Fibroblast of skin of right quadriceps (primary cell): ENCODE measurements at places on chromosomes 4 and X.

DNA sequence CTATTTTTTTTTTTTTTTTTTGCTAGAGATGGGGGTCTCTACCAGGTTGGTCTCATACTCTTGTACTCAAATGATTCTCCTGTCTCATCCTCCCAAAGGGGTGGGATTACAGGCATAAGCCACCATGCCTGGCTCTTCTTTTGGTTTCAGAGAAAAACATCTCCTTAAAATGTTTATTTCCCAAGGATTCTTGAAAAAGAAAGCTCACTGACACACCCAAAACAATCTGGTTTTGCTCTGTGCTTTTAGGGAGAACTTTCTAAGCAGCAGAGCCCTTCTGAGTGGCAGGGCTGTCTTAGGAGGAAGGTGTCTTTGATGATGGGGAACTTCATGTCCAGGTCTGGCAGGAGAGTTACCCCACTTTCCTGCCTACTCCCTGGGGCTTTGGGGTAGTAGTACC, 1.2 kb downstream of the SOD3 start:
- no peak for DNase-seq

- no peak for DNase-seq
Observed at GRCh38 chr4:4724321-4724720, 135.1 kb upstream of the MSX1 start.

DNA sequence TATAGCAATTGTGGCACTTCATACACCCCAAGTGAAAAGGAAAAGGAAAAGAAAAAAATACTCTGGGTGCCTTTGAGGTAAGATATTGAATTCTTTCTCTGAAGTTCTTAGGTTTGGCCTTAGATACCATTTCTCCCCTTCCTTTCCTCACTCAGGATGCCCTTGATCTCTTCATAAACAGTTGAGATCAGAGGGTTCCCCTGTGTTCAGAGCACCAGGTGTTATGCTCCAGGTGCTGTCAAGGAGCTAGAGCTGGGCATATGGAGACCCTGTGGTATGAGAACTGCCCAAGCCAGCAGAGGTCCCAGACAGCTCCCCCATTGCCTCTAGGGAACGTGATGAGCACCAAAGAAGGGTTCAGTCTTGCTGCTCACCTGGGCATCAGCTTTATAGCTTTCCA, 17.1 kb upstream of the CD40LG start:
- DNase-seq: no peak

DNA sequence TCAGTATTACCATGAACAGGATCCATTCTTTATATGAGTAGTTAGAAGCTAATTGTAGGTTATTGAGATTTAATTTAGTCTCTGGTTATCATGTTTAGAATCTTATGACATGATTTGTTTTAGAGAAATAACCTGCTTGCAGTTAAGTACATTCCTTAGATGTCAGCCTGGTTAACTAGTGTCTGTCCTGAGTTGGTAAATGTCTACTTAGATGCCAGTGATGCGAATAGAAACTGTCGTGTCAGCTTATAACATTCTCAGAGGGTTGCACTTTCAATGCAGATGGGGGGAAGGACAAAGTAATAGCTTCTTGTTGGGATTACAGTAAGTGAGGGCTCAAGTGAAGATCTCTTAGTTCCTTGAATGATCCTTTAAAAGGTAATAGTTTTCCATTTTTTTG, 227.8 kb upstream of the SPRY1 start:
- peak; percentile 28 for DNase-seq

DNA sequence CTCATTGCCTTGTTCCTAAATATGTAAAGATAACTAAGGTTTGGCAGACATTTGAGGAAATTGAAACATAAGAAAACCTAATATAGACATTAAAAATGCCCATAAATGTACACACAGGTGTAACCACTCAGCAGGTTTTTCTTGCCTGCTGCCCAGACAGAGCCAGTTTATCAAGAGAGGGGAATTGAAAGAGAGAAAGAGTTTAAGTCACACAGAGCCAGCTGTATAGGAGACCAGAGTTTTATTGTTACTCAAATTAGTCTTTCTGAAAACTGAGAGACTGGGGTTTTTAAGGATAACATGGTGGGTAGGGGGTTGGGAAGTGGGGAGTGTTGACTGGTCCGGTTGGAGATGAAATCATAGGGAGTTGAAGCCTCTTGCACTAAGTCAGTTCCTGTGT, 119.0 kb downstream of the CFAP299 start:
- DNase-seq: no peak

DNA sequence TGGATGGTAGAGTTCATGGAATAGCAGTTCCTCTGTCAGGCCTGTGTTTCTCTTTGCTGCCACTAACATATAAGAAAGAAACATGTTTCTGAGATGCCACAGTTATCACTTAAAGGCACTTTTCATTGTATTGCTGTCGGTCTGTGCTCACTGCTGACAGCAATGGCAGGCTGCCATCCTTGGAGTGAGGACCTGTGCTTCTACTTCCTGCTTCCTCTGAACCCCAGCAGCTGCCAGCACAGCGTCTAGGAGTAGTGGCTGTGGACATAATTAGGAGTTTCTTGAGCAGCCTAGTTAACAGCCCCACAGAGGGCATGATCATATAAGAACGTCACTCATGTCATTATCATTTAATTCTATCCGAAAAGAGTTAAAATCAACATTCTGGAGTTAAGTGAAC, 30.5 kb downstream of the F11 start:
- DNase-seq: no peak

DNA sequence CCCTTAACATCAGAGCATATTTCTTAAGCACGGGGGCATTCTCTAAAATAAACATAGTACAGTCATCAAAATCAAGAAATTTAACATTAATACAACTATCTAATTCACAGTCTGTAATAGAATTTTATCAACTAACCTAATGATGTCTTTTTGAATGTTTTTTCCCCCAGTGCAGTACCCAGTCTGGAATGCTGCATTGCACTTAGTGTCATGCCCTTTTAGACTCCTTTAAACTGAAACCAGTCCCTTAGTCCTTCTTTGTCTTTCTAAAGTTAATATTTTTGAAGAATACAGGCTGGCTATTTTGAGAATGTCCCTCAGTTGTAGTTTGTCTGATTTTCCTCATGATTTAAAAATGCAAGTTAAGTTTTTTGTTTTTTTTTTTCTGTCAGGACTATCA, 9.5 kb downstream of the ENPEP start:
- no peak for DNase-seq

- DNase-seq: no peak
Observed at GRCh38 chr4:139007640-139008039, 7.9 kb upstream of the NOCT start.

GRCh38 chr4:173243917-173244658, 75.5 kb downstream of the GALNT7 start:
- DNase-seq: no peak

GRCh38 chr4:80204433-80205011, 7.2 kb downstream of the PRDM8 start:
- DNase-seq: no peak

- DNase-seq: peak; percentile 0
Observed at GRCh38 chrX:114959729-114960128, 57.7 kb downstream of the IL13RA2 start.

DNA sequence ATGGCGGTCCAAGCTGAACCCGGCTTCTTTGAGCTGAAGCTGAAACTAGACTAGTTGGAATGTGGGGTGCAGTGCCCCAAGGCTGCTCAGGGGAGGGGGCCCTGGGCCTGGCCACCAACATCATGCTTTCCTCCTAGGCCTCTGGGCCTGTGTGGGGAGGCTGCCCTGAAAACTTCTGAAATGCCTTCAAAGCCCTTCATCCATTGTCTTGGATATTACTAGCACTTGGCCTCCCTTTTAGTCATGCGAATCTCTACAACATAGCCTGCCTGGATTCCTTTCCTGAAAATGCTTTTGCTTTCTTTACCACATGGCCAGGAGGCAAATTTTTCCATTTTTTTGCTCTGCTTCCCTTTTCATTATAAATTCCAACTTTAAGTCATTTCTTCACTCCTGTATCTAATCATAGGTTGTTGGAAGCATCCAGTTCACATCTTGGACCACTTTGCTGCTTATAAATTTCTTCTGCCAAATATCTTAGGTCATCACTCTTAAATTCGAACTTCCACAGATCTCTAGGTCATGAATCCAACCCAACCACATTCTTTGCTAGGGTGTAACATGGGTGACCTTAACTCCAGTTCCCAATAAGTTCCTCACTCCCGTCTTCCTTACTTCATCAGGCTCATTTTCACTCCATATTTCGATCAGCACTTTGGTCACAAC, 103.4 kb downstream of the DDIT4L start:
- no peak for DNase-seq

DNA sequence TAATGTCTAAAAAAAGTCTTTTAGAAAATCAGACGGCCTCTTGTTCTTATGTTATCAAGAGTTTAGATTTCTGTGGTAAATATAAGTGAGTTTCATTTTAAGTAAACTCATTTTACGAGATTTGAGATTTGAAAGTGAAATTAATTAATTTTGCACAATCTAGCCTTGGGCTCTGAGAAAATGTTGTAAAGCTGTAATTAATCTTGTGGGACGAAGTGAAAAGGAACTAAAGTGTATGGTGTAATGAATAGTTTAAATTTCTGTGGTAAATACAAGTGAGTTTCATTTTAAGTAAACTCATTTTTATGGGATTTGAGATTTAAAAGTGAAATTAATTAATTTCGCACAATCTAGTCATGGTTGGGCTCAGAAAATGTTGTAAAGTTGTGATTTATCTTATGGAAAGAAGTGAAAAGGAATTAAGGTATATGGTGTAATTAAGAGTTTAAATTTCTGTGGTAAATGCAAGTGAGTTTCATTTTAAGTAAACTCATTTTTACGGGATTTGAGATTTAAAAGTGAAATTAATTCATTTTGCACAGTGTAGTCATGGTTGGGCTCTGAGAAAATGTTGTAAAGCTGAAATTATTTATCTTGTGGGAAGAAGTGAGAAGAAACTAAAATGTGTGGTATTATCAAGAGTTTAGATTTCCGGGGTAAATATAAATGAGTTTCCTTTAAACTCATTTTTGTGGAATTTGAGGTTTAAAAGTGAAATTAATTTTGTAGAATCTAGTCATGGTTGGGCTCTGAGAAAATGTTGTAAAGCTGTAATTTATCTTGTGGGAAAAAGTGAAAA, 1.6 kb downstream of the SCML1 start:
- DNase-seq: peak; percentile 19

DNA sequence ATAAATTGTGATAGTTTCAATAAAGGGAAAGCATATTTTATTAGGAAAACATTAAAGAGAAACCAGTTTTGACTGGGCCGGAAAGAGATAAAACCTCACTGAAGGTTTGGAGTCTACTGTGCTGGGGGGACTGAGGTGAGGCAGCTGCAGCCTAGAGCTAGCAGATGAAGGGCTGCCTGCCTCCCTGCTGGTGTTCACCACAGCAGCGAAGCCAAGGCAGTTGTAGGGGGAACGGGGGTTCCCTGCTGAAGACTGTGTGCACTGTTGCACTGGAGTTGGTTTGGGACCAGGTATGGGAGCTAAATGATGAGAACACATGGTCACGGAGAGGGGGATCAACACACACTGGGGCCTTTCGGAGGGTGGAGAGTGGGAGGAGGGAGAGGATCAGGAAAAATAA, 546.5 kb upstream of the SMIM31 start:
- no peak for DNase-seq

DNA sequence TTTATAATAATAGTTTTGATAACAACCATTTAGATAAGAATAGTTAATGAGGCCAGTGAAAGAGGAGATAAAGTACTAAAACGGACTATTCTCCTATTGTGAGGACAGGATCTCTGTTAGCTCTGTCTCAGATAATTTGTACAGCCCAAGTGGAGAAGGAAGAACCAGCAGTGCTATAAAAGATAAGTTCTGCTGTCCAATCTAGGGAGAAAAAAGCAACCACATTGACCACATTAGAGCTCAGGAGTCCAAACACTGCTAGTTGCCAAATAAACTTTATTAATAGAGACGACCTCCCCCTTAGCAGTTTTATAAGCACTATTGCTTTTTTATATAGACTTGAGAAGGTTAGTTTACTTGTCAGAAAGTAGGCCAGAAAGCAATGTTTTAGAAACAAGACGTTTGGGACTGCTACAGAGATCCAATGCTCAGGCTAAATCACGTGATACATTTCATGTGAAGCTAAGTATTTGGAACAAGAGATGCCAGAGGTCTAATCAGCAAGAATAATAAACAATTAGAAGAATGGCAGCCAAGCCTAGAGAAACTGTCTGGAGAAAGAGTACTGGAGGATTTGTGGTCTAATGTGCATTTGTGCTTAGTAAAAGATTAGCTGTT, 15.9 kb downstream of the IL15 start:
- DNase-seq: peak; percentile 35

GRCh38 chrX:108163333-108164082, 71.9 kb downstream of the ATG4A start:
- DNase-seq: no peak

- no peak for DNase-seq
Observed at GRCh38 chr4:88382621-88383020, 4.0 kb downstream of the HERC6 start.

- no peak for DNase-seq
Observed at GRCh38 chrX:69178592-69178991, 13.3 kb upstream of the PJA1 start.

GRCh38 chr4:119113033-119113655, 22.5 kb upstream of the MYOZ2 start:
- DNase-seq: peak; percentile 94

GRCh38 chr4:179858221-179858620, 2385.0 kb upstream of the TENM3 start:
- DNase-seq: no peak

- no peak for DNase-seq
Observed at GRCh38 chr4:2048831-2049230, 10.3 kb upstream of the NAT8L start.

DNA sequence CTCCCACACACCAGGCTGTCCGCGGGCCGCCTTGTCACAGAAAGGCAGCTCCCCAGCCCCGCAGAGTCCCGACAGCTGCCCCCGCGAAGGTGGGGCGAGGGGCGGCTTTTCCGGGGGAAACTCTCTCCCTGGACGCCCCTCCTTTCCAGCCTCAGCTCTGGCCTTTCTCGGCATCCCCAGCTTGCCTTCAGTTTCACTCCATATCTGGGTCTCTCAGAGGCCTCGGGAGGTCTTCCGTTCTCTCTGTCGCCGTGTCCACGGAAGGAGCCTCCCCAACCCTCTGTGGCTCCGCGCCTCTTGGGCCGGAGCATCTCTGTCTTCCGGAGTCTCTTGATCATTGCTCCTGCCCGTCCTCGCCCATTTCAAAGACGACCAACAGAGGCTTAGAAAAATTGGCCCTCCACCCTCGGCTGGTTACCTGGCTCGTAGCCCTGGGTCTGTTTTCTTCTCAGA, 6.1 kb upstream of the MSX1 start:
- no peak for DNase-seq

DNA sequence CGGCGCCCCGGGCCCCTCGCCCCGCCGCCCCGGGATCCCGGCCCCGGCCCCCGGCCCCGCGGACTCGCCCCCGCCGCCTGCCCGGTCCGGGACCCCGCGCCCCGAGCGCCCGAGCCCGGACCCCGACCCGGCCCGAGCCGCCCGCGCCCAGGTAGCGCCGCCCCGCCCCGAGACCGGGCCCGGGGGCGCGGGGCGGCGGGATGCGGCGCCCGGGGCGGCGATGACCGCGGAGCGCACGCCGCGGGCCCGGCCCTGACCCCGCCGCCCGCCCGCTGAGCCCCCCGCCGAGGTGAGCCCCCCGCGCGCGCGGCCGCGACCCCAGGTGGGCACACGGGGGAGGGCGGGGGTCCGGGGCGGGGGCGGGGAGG, 224 bp downstream of the FGFRL1 start:
- no peak for DNase-seq

GRCh38 chr4:56764775-56765174, 56.7 kb downstream of the SPINK2 start:
- peak; percentile 84 for DNase-seq
